Brain microvascular endothelial cell (primary cell): ENCODE measurements at places on chromosomes 1 and 21.

DNA sequence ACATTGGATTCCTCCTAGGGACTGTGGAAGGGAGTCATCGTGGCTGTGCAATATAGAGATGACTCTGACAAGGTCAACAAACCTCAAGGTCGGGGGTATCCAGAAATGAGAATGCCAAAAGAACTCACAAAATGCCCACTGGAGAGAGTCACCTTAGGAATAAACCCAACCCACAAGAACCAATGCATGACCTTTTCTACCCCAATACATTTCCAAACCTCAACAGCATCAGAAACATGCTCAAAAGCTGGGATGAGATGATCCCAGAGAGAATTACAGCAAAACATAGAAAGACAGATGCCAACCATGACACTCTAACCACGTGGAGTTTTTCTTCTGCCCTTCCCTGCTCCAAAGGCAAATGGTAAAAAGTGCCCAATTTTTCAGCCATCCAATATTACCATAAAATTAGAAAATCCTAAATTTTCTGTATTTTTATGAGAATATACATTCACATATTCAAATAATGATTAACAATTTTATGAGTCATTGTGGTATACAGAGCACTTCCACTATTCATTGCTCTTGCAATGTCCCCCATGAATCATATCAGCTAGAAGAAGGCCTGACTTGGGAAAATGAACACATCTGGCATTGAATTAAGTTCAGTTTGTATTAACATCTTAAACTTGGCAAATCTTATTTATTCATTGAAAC is 88.2 kb upstream of the PALMD start:
- DNase-seq: peak; percentile 72

DNA sequence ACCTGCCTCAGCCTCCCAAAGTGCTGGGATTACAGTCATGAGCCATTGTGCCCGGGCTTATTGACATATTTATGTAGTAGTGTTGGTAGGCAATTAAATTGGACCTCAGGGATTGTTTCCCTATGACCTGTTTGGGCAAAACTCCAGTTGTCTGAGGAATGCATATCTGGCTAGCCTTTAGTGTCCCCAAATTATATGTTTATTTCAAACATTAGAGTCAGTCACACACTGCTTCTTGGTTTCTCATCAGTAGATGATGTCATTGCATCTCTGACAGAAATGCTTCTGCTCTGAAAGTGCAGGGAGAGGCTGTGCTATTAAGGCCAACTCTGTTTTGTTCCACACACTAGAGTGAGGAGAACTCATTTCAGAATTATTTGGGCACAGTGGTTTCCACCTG is 12.5 kb downstream of the PIP5K1A start:
- DNase-seq: no peak

DNA sequence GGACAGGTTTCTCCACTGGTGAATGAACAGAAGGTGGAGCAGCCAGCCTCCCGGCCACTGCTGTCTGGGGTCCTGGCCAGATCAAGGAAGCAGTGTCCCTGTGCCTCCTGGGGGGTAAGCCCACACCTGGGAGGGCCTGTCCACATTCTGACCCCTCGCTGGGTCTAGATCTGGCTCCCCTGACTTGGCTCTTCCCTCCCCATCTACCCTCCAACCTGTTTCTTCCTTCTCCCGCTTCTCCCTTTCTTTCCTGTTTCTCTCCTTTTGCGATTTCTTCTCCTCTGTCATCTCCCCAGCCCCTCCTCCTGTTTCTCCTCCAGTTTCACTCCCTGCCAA is 378 bp downstream of the RORC start:
- no peak for DNase-seq

- no peak for DNase-seq
Measured at GRCh38 chr1:94321662-94322061, 84.3 kb upstream of the ARHGAP29 start.

DNA sequence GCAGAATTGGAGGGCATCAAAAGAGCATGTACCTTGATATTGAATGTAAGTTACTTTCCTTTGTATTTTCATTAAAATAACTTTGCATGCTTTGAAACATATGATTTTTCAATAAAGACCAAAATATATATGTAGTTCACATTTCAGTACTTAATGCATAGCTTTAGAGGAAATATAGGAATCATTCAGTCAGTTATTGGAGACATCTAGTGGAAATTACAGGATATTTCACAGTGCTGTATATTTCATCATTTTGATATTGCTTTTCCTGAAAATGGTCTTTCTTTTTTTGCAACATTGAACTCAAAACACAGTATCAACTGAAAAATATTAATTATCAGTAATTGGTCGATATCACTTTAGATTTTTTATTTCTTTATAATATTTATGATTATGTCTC is 375.8 kb downstream of the NCAM2 start:
- no peak for DNase-seq

- no peak for DNase-seq
Measured at GRCh38 chr1:213194383-213194782, 143.3 kb downstream of the RPS6KC1 start.

- peak; percentile 21 for DNase-seq
Measured at GRCh38 chr1:108877348-108878159, 769 bp downstream of the GPSM2 start.

GRCh38 chr1:59177756-59178155 is 119.1 kb upstream of the FGGY start:
- DNase-seq: no peak

- no peak for DNase-seq
Measured at GRCh38 chr1:3455670-3456448, 1.4 kb downstream of the ARHGEF16 start.

- peak; percentile 79 for DNase-seq
Measured at GRCh38 chr1:48493970-48494769, 22.2 kb upstream of the SPATA6 start.

GRCh38 chr1:101474039-101474665 is 237.3 kb downstream of the S1PR1 start:
- no peak for DNase-seq

GRCh38 chr1:231643071-231643934 is 16.7 kb downstream of the DISC1 start:
- DNase-seq: no peak

GRCh38 chr1:45304311-45305081 is 22.2 kb upstream of the HPDL start:
- no peak for DNase-seq
